ENCODE measurements at places on chromosomes 5 and 9.
A peak's percentile ranks its signal among the peaks of the same experiment; 100 is the strongest.

DNA sequence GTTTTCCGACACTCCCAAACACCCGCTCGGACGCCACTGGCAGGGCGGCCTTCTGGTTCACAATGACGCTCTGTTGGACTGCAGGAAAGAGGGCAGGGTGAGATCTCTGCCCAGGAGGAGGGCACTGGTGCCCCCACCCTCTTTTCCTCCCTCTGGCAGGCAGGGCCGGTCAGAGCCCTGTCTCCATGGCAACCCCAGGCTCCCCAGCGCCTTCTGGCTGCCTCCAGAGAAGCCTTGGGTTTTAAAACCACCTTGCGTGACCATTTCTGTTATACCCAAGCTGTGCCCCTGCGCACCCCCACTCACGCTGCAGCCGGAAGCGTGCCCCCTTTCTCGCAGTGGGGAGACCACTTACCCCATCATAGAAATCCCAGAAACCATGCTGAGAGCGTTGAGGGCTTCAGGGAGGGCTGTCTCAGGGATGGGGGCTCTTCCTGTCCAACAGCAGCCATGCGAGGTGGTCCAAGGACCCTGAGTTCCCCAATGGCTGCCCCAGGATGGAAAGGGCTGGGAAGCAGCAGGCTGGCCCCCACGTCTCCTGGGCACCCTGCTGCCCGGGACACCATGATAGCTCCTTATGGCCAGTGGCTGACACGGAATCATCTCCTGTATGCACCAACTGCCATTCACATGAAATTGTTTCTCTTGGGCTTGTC is 7.3 kb downstream of the C9orf50 start:
- peak; percentile 14 for DNase-seq

GRCh38 chr5:42360056-42360455 is 63.2 kb upstream of the GHR start:
- DNase-seq, result no peak

DNA sequence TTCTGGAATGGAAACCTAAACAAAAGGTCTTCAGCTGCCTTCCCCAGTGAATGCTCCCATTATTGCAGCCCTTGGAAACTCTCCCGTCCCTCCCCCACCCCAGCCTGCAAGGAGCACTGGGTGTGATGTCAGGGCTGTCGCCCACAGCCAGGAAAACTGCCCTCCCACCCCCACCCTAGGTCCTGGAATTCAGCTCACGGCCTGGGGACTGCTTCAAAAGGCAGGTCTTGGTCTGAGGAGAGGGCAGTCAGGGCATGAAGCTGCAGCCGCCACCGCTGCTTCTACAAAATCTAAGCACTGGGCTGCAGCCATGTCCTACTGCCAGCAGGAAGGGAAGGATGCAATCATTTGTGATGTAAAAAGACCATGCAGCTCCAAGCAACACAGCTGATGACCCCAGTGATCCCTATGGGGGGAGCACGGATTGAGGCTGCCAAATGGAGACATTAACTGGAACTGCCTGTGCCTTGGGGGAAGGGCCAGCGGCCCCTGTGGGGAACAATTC is 11.4 kb downstream of the GRHPR start:
- no peak for DNase-seq

DNA sequence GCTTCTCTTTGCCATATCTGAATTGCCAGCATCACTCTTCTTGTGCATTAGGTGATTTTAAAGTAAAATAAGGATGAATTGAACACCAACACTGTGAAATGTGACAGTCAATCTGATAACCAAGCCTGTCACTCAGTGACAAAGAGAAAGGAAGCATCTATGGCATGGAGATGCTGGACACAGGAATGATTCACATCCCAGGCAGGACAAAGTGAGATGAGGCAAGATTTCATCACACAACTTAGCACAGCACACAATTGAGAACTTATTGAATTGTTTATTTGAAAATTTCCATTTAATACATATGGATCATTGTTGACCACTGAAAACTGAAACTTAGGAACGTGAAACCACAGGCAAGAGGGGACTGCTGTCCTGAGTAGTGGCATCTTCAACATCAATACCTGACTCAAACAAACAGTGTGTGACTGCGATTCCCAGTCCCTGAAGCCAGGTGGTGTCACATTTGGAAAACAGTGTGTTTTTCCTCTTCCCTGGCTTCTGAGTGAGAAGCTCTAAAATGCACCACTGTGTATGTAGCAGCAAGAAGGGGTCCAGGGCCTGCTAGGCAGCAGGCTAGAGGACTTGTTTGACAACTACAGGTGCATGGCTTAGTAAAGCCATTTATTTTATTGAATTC is 10.7 kb downstream of the GAPT start:
- peak; percentile 2 for DNase-seq

DNA sequence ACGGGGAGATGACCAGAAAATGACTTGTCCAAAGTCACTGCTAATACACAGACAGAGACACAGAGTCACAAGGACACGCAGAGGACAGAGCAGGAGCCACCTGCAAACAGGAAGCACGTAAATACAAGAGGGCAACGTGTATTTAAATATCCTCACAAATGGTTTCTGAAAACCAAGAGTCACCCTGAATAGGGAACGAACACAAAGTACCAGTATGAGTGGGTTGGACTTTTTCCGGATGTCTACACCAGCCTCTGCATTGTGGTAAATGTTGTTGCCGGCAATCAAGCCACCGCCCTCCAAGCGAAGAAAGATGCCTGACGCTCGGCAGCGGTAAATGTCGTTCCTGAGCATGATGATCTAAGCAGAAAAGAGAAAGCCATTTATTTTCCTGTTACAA is 44.5 kb downstream of the FBXO10 start:
- no peak for DNase-seq

GRCh38 chr5:137778772-137779564 is 24.8 kb upstream of the HNRNPA0 start:
- peak; percentile 11 for DNase-seq

DNA sequence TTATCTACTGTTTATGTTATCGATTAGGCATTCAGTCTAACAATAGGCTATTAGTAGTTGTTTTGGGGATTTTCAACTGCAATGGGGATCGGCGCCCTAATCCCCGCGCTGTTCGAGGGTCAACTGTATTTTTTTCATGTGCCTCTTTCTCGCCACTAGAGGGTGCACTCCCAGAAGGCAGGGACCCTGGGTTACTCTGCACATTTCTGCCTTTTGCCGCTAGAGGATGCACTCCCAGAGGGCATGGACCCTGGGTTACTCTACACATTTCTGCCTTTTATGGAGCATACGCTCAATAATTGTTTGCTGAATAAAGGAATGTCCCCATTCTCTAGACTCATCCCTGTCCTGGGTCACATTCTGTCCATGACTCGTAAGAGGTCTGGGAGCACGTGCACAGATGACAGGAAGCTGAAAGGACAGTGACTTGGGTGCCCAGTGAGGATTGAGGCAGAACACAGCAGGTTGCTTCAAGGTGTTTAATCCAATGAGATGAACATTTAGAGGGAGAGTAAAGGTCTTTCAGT is 27.9 kb upstream of the RECK start:
- DNase-seq, result peak; percentile 50

- DNase-seq, result no peak
Measured at GRCh38 chr5:177146891-177147638, 13.5 kb downstream of the NSD1 start.

DNA sequence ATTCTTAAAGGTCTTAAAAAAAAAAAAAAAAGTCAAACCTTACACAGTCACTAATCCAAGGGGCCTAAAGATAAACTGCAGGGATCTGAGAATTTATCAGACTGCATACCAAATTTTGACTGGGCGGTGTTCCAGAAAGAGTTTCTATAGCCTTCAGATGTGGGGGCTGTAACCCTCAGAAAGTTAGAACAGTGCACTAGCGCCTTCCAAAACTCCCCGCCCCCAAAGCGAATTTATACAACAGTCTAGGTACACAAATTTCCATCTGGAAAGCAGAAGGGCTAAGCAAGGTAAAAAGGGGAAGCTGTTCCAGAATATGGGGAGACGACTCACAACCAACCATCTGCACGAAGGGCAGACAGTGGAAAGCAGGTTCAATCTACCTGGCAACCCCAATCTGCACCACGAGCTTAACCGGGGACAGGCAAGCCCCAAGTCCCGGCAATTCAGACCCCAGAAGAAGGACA is 813 bp downstream of the ERMP1 start:
- DNase-seq, result no peak

- no peak for DNase-seq
Measured at GRCh38 chr9:118423021-118423420, 718.8 kb downstream of the TLR4 start.

DNA sequence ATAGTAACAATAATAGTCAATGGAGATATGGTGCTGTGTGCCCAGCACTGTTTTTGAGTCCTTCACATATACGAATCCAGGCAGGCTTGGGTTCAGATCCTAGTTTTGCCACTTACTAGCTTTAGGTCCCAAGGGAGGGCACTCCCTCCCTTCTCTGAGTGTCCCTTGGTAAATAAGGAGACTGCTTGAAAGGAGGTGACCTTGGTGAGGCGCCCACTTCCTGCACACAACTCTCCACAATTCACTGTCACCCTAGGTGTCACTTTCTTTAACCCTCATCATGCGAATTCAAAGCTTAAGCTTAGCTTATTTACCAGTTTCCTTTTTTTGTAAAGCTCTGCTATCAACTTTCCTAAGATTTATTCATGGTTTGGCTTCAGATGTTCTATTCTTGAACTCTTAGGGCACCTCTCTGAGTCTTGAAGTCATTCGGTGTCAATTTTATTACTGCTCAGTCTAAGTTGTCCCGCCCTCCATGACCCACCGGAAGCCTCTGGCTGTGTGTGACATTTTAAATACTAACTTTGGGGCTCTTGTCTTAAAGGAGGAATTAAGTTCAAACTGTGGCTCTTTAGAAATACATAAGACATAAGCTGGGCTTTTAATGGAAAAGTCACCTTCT is 170.7 kb upstream of the ZNF618 start:
- DNase-seq, result no peak

GRCh38 chr5:2271316-2271715 is 388.6 kb upstream of the IRX4 start:
- DNase-seq, result no peak

DNA sequence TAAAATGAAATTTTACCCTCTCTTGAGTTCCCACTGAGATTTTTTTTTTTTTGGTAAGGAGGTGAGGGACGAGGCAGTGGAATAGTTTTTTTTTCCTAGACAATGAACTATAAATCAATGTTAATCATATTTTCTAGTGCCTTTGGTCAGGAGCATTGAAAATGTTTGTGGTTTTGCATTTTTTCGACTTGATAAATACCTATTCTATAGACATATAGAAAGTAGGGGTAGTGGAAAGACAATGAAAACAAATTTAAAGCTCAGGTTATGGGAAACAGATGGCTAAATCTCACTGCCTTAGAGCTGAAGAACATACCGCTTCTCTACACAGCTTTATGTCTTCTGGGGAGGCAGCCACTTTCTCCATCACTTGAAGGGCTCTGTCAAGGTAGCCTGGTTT is 94.3 kb downstream of the MRPS27 start:
- no peak for DNase-seq

DNA sequence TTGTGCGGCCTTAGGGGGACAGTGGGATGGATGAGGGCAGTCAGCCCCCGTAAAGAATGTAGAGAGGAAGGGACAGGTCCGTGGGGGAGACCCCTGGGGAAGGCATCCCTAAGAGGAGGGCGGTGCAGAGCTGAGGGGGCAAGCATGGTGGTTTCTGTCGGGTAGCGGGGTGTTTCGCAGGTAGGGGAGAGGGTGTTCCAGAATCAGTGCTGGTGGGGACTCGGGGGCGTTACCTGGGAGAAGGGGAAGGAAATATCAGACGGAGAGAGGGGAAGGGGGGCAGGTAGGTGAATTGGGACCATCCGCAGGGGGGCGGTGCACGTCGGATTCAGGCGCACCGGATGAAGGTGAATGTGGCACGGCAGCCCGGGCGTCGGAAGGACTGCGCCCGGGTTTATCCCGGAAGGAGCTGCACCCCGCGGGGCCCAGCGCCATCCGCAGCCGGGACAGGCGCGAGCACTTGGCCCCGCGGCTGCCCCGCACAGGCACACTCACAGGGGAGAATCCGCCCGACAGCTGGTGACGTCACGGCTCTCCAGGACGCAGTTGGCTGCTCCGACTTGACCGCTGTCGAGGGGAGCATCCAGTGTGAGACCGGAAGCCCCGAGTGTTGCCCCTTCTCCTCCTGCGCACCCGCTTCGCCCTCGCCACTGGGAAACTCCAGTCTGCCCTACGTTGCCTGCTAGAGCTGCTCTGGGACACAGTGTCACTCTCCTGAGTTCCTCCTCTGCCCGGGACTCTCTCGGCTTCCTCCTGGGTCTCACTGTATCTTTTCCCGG is 1.3 kb downstream of the CD72 start:
- DNase-seq, result peak; percentile 57

- no peak for DNase-seq
Measured at GRCh38 chr5:157050050-157050449, 8.9 kb downstream of the HAVCR1 start.

DNA sequence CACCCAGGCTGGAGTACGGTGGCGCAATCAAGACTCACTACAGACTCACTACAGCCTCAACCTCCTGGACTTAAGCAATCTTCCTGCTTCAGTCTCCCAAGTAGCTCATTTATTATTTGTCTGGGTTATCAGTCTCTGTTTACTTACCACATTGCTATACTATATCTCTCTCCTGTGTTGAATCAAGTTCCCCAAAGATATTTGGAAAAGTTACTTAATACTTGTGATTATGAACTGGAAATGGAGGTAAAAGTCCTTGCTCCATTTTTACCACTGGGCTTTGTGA is 55.6 kb downstream of the ANGPTL2 start:
- no peak for DNase-seq

DNA sequence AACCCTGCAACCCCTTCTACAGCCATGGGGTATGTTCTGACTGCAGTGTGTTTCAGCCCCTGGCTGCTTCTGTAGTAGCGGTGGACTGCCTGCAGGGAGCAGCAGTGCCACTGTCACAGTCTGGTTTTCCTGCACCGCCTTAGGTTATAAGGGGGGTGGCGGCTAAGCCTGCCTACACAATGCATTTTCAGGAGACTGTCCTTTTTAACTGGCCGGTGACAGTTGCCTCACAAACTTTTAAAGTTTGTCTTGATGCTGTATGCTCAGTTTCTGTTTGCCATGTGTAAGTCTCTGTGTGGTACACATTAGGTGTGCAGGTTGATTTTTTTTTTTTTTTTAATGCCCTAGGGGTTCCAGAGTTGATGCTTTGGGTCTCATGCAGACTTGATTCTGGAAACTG is 53.0 kb downstream of the NUP214 start:
- DNase-seq, result peak; percentile 30
